ENCODE measurements at places on chromosomes 3 and 15.
A peak's percentile ranks its signal among the peaks of the same experiment; 100 is the strongest.

- peak; percentile 49 for DNase-seq
Measured at GRCh38 chr15:64100958-64101357, 5.2 kb downstream of the SNX1 start.

- no peak for DNase-seq
Measured at GRCh38 chr3:72307438-72308115, 522.6 kb upstream of the PROK2 start.

DNA sequence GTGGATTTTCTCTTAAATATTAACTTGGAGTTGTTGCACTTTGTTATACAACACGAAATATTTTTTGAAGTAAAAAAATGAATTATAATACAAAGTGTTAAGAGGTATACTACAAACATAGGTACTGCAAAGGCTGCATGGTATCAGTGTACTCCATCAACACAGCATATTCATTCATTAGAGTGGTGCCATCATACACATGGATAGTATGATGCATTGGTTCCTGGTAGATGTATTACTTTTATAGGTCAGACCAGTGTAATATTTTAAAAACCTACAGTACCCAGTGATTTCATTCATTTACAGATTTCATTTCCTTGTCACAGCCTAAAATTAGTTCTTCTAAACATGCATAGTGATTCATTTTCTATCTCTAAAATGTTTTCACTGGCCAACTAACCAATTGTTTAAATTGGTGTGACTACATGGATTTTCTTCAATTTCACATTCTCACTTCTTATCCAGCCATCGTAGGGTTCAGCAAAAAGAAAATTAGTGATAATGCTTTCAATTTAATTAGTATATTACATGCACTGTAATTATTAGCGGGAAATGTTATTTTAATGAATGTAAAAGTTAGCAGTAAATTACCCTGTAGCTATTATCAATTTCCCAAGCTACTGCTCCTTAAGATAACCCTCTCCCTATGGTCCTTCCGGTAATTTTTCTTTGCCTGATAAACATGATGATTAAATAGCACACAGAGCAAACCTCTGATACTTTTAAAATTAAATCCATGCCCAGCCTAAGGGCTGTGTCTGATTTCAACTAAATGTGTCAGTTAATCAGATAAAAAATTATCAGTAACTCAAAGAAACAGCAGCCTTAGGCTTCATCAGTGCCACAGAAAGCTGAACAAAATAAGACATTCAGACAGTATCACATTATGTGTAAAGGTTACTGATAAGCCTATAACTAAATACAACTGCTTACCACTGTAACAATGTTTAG is 68.4 kb downstream of the DPH6 start:
- no peak for DNase-seq

DNA sequence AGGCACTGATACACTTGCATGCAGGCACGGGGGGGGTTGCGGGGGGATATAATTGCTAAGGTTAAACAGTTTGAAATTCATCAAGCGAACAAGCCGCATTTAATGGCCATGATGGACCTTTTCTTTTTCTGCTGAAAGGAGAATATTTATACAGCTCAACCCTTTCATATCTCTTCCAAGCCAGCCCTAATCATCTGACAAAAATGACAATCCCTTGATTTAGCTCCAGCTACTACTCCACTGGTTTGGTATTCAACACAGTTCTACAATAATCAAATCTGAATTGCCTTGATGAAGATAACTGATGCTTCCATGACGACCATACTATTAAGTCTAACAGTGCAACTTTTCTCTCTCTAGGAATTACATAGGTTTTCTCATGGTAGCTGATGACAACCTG is 374.9 kb downstream of the PLCL2 start:
- no peak for DNase-seq

All from NB4 (cell line).